CMK (cell line): ENCODE measurements at places on chromosomes 7 and 10.

DNA sequence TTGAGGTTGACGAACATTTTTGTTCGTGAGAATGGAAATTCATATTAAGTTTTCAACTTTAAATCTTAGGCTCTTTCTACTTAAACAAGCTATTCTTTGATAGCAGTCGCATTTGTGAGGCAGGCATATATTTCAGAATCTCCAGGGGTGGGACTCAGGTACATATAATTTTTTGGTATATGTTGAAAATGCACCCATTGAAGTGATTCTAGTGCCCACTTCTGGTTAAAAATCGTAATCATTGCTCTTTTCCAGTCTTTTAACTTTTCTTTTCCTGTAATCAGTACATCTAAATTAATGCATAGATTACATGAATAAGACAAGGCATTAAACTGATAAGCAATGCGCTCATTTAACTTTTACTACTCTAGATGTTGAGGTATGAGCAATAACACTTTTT lies 67.8 kb downstream of the ZNRF2 start:
- DNase-seq, result no peak

- no peak for DNase-seq
Measured at GRCh38 chr7:78222001-78222751, 423.6 kb downstream of the PHTF2 start.

DNA sequence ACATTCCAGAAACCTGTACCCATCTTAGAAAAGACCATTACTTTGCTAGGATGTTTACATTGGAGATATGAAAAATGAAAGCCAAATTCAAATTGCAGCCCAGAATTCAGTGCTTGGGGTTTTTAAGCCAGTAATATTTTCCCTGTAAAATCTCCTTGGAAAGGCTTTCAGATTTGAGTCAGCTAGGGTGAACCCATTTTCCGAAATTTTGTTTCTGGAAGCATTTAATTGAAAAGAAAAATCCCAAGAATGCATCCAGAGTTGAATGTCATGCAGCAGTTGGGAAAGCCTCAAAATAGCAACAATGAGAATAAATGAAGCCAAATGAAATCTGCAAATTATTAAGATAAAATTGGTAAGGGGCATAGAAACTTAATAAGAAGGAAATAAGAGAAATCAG lies 106.4 kb downstream of the BMPER start:
- DNase-seq, result no peak

DNA sequence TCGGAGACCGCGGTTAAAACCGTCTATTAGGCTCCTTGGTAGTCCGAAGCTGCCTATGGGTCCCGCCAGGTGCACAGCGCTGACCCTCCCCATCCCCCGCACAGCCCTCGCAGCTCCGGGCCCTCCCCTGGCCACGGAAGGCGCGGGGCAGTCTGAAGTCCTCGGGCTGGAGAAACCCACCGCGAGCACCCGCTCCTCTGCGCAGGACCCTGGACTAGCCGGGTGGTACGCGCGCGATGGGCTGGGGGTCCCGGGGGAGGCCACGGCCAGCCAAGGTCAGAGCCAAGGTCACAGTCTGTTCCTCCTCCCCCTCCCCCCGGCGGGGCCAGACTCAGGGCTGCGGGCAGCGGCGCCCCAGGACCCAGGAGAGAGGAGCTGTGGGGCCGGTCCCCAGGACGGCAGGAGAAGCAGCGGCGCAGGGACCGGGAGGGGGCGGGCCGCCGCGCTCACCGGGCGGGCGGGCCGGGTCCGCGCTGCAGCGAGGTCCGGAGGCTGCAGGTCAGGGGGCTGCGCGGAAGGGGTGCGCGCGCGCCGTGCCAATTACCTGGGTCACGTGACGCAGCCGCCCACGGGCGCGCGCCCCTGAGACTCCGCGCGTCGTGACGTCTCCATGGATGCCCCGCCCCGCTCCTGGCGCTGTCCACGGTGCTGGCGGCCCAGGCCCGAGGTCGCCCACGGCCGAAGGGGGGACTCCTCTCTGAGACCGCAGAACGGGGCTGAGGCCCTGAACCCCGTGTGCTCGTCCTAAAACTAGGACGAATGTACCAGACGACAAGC lies at the start of gene OGDHL:
Gene OGDHL, minus strand, starts transcription at position 535 of the 777 bp plus-strand sequence. CDS start 3,731 bp downstream, outside the sequence.
- DNase-seq, result peak; percentile 25

DNA sequence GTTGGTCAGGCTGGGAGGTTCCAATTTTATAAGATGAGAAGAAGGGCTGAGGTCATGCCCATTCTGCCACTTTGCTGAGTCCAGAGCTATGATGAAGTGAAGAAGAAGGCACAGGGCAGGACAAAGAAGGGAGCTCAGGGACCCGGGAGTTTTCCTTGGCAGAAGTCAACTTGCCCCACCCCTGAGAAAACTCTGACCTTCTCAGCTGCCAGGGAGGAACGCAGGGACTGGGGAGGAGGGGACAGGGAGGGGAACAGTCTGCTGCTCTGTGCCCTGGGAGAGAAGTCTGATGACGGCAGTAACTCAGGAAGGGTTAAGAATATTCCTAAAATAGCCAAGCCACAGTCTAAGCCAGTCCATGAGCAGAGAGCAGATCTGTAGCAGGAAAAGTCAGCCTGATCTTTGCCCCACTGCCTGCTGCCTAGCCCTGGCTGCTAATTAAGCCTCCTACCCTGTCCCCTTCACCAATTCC lies 11.7 kb downstream of the ADIRF start:
- DNase-seq, result no peak

GRCh38 chr7:18290223-18290622 lies 205.3 kb upstream of the HDAC9 start:
- no peak for DNase-seq

DNA sequence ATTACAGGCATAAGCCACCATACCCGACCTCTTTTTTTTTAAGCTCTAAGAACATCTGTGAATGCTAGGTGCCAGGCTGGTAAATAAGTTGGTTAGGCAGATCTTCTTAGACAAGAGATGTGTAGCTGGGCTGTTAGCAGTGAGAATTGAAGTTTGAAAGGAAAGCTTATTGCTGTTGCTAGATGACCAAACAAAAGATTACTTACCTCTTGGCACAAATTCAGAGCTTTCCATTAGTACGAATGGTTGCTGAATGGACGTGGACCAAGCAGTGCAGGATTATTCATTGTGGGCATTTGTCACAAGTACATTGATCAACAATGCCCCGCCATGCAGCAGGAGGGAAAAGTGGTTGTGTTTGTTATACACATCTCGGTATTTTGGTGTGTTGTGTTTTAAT lies 131.2 kb downstream of the GFRA1 start:
- DNase-seq, result no peak

DNA sequence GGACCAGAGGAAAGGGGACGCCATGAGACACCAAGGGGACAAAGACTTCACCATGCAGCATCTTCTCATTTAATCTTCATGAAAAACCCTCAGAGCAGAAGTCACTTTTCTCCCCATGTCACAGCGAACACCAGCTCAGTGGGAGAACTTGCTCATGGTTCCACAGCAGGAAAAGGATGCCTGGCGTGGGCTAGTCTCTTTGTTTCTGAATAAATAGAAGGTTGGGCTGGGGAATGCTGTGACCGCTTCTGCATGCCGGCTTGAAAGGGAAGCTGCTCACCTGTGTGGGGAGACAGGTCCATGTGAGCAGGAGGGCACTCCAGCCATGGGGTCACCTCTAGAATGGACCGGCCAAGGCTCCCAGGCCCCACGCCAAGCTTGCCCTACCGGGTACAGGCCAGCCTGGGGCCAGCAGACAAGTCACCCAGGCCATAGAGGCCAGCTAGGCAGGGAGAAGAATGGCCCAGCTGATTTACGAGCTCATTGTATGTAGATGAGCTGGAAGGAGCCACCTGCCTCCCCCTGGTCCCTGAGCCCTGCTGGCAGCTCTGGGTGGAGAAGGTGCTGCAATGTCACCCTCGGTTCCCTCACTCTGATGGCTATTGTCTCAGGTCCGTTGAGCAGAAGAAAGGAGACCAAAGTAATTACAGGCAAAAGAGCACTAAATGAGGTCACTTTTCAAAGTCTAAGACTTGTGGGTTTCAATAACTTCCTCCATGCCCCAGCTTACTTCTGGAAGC lies 82.0 kb upstream of the PDZD8 start:
- no peak for DNase-seq

GRCh38 chr7:34747867-34748727 lies 90.1 kb downstream of the NPSR1 start:
- no peak for DNase-seq

DNA sequence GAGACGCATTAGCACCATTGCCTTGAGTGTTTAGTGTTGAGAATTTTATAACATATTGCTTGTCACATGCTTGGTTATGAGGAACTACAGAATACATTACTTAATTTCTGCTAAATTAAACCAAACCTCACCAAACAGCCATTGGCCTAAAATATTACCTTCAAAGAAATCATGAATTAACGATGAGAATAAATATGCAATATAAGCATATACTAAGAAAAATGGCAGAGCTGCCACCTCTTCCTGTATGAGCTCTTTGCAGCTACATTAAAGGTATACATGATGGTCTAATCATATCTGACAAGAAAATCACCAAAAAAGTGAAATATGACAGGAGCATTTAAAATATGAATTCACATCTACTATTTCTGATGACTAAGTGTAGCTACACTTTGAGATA lies 5.2 kb upstream of the RHEB start:
- no peak for DNase-seq

- DNase-seq, result no peak
Measured at GRCh38 chr10:71074176-71074755, 138.1 kb upstream of the UNC5B start.

- DNase-seq, result no peak
Measured at GRCh38 chr7:36045326-36045725, 107.7 kb upstream of the EEPD1 start.

- peak; percentile 27 for DNase-seq
Measured at GRCh38 chr7:26398756-26399509, 107.3 kb downstream of the SNX10 start.

- DNase-seq, result no peak
Measured at GRCh38 chr7:145378197-145378596, 542.3 kb upstream of the TPK1 start.

- DNase-seq, result no peak
Measured at GRCh38 chr7:79734181-79734580, 280.7 kb upstream of the MAGI2 start.

DNA sequence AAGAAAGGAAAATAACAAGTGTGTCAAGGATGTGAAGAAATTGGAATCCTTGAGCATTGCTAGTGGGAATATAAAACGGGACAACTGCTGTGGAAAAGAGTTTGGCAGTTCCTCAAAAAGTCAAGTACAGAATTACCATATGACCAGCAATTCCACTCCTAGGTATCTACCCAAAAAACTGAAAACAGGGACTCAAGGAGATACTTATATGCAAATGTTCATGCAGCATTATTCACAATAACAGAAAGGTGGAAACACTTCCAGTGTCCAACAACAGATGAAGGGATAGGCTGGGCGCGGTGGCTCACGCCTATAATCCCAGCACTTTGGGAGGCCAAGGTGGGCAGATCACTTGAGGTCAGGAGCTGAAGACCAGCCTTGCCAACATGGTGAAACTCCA lies 33.5 kb downstream of the HSPA12A start:
- no peak for DNase-seq

- DNase-seq, result no peak
Measured at GRCh38 chr10:58393317-58393716, 8.1 kb downstream of the TFAM start.

DNA sequence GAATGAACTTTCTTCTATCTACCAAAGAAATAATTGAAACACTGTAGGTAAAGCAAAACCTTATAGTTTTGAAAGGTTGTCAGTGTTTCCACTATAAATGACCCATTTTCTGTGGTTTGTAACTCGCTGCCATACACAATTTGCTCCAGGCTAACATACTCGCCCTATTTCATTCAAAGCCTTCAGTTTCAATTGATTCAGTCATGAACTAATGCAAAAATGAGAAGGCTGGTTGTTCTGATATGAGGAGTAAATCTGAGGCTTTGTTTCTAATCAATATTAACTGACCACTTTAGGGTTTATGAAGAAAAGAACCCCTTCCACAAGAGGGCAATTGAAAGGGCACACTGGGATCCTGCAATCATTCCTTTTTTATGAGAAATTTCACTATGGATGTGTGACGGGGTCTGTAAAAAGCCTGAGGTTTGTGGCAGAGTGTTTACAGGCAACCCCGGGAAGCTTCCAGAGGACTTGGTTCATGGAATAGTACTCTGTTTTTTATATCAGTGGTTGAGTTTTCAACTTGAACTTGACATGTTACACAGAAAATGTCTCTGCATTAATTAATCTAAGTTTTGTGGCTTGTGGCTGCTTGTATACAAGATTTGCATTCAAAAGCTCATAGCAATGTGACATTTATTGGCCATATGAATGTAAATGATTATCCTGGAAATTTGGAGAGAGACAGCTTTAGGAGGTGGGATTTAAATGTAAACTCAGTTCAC lies 133.2 kb downstream of the NRP1 start:
- no peak for DNase-seq

- DNase-seq, result no peak
Measured at GRCh38 chr10:85610381-85611092, 756.1 kb downstream of the GRID1 start.

DNA sequence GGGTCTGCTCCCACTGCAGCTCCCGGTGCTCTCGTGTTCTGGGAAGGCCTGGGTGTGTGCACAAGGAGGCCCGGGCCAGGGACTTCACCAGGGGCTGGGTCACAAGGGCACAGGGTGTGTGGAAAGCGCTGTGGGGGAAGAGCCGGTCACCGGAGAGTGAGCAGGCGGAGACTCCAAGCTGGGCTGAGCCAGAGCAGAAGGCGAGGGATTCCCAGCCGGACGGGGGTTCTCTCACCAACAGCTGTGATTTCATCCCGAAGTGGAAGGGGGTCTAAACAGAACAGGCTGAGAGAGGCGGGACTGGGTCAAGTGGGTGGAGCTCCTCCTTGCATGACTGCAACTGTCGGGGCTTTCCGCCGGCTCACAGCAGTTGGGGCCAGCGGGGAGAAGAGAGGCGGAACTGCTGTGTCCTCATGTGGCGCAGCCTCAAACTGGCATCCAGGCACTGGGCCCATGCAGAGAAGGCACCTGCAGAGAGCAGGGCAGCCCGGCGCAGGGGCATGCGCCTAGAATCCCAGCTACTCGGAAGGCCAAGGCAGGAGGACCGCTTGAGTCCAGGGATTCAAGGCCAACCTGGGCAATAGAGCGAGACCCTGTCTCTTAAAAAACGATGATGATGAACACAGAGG lies 7.6 kb upstream of the ORAI2 start:
- no peak for DNase-seq

GRCh38 chr10:60171436-60172013 lies 218.2 kb downstream of the ANK3 start:
- no peak for DNase-seq

DNA sequence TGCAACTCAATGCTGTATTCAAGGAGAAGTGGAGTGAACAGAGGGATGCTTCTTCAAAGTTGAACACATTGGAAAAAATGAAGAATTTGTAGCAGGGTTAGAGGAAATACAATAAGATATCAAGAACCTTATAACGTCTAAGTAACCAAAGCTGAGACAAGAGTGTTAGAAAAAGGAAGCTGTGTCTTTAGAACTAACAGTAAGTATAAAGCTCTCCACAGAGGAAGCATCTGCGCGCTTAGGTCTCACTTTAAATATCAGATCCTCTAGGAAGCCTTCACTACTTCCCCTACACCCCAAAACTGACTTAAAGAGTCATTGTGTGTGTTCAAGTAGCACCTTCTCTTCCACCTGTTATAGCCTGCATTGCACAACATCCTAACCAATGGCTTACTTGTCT lies 43.0 kb downstream of the CH25H start:
- no peak for DNase-seq
